ENCODE measurements at places on chromosomes 3 and 15.

- DNase-seq = no peak
Measured at GRCh38 chr3:15271785-15272381, 60.5 kb downstream of the SH3BP5 start.

GRCh38 chr3:158403013-158403412 lies 168.0 kb upstream of the MLF1 start:
- no peak for DNase-seq

DNA sequence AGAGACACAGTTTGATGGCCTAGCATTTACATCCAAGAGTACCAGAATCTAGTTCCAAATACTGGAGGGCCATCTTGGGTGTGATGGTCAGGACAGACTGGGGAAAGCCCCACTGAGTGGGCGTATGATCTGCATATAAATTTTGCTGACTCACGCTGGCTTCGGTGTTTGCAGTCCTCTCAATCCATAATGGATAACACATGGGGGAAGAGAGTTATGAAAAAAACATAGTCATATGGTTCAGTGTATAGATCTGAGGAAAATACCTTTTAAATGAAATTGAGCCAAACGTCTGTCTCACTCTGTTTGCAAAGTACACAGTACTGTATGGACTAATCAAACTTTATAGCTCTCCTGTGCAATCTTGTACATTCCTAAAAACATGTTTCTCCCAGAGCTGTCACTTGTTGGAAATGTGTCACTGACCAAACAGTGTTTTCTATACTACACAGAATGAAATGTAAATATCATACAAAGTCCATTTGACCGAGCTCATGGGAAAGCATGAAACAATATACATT lies 125.3 kb upstream of the THBS1 start:
- DNase-seq = no peak

DNA sequence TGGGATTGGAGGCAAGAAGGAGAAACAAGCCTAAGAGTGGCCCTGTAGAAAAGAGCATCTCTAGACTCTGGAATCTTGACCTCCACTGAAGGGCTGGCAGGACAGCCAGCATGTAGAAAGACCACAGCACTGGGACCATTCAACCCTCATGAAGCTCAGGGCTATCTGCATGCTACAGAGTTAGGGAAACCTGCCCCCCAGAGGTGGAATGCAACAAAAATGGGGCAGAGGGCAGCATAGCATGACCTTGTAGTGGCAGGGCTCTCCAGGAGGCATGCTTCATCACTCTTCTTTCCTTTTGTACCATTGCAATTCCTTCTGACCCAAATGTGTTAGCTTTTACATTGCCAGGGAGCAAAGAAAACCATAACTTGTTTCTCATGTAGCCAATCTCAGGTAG lies 445.4 kb downstream of the EPHB1 start:
- no peak for DNase-seq

GRCh38 chr3:17423786-17424536 lies 318.5 kb downstream of the TBC1D5 start:
- no peak for DNase-seq

DNA sequence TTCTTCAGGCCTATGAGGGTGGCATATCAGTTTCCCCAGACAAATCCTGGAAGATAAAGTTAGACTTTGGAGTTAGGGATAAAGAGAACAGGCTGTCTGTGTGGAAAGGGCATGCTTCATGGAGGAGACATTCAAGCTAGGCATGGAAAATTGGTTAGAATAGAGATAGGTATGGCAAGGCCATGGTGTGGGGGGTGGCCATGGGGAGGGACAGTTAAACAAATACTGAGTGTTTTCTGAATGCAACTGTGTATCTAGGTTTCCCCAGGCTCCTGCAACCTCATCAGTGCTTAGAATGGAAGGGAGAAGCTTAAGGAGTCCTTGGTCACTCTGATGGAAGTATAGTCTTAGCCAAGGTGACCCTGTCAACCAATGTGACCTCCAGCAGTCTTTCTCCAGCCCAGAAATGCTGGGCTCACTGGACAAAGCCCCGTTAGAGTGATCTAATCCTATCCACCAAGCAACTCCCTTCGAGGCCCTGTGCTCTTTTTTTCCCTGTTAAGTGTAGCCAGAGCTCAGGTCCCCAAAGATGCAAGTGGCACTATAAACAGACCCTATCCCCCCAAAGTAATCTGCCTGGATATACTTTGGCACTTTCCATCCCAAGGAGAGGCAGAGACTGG lies 5.5 kb upstream of the PKM start:
- DNase-seq = no peak

- no peak for DNase-seq
Measured at GRCh38 chr3:16837602-16838001, 47.2 kb upstream of the PLCL2 start.

DNA sequence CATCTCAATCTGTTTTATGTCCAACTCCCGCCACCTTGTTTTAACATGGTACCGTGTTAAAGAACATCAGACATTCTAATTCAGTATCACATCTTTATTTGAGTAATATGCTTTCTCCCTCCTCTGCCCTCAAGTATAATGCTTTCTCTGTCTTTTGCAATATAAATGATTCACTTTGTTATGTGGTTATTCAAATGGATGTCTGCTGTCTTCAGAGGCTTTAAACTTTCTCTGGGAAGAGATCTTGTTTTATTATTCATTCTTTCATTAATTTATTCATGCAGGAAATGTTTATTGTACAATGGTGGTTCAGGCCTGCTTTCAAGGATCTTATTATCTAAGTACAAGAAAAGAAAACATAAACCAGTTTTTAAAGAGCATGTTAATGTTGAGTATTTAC lies 57.1 kb downstream of the RAP2B start:
- no peak for DNase-seq

DNA sequence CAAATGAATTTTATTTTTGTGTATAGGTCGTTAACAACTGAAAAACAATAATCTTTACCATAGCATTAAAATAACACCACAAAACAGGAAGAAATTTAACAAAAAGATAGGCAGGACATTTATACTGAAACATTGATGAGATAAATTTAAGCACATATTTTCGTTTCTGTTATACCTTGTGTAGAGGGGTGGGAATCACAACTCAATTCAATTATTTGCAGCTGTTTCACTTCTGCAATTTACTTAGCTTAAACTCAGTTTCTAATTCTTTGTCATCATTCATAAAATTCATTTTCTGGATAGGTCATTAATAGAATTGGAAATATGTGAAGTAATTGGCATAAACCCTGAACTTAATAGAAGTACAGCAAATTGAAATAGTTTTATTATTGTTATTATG lies 42.3 kb downstream of the TP63 start:
- no peak for DNase-seq

GRCh38 chr3:112873632-112874031 lies 27.0 kb upstream of the CD200R1L start:
- DNase-seq = no peak

DNA sequence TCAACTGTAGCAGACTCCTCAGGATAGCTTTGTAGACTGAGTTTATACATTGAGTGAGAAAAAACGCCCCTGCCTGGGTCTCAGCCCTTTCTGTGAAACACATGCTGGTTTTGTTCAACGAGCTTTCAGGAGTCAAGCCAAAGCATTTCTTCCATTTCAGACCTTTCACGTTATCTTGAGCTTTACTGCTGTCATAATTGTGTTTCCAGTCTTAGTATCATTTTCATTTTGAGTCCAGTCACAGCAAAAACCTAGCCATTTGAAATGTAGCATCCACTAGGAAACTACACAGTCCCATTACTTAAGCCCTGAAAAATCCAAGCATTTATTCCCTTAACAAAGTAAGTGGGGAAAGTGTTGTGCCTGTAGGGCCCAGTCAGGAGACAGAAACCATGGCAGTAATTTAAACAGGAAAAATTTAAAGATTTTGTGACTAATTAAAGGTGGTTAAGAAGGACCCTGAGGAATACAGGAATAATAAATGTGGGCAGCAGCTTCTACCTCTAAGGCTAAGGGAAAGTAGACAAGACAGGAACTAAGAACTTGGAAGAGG lies 110.1 kb upstream of the ABHD17C start:
- DNase-seq = no peak

- no peak for DNase-seq
Measured at GRCh38 chr3:193677734-193678133, 84.7 kb downstream of the OPA1 start.

DNA sequence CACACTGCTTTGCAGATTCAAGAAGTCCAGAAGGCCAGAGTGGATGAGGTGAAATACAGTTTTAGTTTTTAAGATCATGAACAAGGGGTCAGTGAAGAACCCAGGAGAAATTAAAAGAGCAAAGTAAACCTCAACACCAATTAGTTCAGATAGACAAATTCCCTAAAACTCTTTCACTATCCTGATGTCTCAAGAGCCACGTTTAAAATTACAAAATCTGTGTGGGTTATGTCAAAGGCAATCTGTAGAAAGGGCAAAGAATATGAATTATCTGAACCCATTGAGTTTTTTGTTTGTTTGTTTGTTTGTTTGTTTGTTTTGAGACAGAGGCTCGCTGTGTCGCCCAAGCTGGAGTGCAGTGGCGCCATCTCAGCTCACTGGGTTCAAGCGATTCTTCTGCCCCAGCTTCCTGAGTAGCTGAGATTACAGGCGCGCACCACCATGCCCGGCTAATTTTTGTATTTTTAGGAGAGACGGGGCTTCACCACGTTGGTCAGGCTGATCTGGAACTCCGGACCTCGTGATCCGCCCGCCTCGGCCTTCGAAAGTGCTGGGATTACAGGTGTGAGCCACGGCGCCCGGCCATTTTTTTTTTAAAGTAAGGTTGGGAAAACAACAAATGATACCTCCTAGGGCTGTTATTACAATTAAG lies 32.1 kb upstream of the ST3GAL6 start:
- DNase-seq = no peak

- no peak for DNase-seq
Measured at GRCh38 chr15:59315914-59316451, 56.7 kb downstream of the MYO1E start.

GRCh38 chr15:99170476-99171065 lies 65.7 kb downstream of the SYNM start:
- no peak for DNase-seq

- DNase-seq = no peak
Measured at GRCh38 chr15:42313463-42313862, 40.2 kb upstream of the TMEM87A start.

GRCh38 chr3:193457526-193457925 lies 79.0 kb upstream of the ATP13A5 start:
- no peak for DNase-seq

DNA sequence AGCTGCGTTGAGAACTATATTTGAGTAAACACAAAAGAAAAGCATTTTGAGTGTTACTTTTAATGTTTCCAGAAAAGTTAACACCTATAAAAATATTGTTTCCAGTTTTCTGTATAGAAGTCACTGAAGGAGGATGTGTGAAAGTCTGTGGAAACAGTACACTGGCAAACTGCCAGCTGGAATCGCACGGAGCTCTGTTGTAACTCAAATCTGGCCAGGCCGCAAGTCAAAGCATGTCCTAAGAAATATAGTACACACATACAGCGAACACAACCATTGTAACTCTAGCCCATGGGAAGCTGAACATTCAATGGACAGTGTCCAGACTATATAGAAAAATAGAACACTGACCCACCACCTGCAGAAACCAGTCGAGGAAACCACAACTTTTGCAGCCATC lies 657.2 kb downstream of the FHIT start:
- peak; percentile 6 for DNase-seq

DNA sequence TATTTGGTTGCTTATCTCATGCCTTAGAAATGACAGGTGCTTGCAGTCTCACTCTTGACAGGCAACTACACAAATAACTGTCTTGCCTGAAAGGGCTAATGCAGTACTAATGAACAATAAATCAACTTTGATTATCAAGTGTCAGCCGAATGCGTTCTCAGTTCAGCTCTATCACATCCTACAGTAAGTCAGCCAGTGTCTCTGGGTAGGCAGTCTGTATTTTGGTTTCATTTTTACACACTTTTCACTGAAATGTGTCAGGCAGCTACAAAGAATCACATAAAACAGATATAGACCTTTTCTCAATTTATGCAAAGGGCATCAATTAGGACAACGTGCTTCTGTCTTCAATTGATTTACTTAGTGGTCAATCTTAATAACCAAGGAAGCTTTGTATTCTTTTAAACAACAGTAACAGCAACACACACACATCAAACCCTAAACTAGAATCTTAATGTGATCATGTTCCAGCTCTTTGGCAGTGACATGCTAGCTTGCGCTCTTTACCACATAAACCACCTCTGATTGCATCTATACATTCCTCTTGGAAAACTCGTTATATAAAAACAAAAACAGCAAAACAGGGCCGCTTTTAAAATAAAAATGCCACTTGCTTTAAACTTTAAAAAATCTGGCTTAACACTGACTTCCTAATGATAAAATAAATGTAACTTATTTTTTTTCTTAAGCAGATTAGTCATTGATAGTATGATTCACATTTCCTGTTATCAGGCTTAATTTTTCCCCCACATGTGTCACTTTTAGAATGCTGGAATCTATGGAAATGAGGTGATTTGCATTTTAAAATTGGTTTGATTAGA lies 520.4 kb downstream of the FOXP1 start:
- no peak for DNase-seq

DNA sequence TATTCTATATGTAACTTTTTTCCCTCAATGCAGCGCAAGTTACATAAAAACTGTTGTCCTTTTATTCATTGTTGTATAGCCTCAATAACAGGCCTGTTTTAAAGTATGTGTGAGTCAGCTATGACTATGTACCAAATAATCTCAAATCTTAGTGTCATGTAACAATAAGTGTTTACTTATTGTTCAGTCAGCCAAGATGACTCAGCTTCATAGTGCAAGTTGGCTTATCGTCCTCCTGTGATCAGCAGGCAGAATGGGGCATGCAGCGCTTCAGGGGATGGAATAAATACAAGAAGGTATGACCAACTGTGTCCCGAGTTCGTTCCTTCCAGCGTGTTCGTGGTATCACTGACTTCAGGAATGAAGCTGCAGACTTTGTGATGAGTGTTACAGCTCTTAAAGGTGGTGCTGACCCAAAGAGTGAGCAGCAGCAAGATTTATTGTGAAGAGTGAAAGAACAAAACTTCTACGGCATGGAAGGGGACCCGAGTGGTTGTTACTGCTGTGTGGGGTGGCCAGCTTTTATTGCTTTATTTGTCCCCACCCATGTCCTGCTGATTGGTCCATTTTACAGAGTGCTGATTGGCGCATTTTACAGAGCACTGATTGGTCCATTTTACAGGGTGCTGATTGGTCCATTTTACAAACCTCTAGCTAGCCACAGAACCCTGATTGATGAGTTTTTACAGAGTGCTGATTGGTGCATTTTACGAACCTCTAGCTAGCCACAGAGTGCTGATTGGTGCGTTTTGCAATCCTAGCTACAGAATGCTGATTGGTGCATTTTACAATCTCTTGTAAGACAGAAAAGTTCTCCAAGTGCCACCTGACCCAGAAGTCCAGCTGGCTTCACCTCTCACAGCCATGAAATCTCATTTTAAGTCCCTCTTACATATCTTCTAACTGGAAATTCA lies 1016.0 kb downstream of the MCTP2 start:
- no peak for DNase-seq

DNA sequence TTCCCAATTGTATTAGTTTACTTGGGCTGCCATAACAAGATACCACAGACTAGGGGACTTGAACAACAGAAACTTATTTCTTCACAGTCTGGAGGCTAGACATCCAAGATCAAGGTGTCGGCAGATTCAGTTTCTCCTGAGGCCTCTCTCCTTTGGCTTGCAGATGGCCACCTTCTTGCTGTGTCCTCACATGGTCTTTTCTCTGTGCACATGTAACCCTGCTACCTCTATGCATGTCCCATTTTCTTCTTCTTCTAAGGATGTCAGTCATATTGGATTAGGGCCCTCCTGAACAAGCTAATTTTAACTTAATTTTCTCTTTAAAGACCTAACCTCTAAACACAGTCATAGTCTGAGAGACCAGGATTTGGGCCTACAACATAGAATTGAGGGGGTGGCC lies 336.7 kb upstream of the WNT5A start:
- DNase-seq = no peak

GRCh38 chr3:128787256-128788253 lies 61.6 kb downstream of the RAB7A start:
- no peak for DNase-seq

- peak; percentile 63 for DNase-seq
Measured at GRCh38 chr3:18423401-18424212, 1.5 kb downstream of the SATB1 start.
